ENCODE measurements at places on chromosomes 4 and X. TPM values are rescaled to one million over a fixed set of nuclear protein-coding genes. Genes with fewer than 3 reads are reported as not detected.

The CT47B1 gene
- not detected for total RNA-seq

The FAM114A1 gene
- 30.1 TPM for total RNA-seq

The CRLF2 gene
- 1.3 TPM for total RNA-seq

The PRR32 gene
- total RNA-seq = not detected

The GPR82 gene
- not detected for total RNA-seq

The KLB gene
- 0.18 TPM for total RNA-seq

The PLCXD1 gene
- total RNA-seq = 33.6 TPM

The TLR1 gene
- total RNA-seq = 0.67 TPM

The NUP62CL gene
- 16.3 TPM for total RNA-seq

The AASDH gene
- 3.2 TPM for total RNA-seq
